IMR-90 (cell line): ENCODE measurements at places on chromosomes 16 and 17. TPM values are rescaled to one million over a fixed set of nuclear protein-coding genes. Genes with fewer than 3 reads are reported as not detected.

GRCh38 chr17:46896991-46897390, 26.0 kb upstream of the GOSR2 start:
- DNase-seq = no peak

- peak; percentile 44 for DNase-seq
Measured at GRCh38 chr16:81560979-81561657, 116.5 kb downstream of the CMIP start.

TBC1D3H gene
- total RNA-seq = not detected in 2 replicates

DNA sequence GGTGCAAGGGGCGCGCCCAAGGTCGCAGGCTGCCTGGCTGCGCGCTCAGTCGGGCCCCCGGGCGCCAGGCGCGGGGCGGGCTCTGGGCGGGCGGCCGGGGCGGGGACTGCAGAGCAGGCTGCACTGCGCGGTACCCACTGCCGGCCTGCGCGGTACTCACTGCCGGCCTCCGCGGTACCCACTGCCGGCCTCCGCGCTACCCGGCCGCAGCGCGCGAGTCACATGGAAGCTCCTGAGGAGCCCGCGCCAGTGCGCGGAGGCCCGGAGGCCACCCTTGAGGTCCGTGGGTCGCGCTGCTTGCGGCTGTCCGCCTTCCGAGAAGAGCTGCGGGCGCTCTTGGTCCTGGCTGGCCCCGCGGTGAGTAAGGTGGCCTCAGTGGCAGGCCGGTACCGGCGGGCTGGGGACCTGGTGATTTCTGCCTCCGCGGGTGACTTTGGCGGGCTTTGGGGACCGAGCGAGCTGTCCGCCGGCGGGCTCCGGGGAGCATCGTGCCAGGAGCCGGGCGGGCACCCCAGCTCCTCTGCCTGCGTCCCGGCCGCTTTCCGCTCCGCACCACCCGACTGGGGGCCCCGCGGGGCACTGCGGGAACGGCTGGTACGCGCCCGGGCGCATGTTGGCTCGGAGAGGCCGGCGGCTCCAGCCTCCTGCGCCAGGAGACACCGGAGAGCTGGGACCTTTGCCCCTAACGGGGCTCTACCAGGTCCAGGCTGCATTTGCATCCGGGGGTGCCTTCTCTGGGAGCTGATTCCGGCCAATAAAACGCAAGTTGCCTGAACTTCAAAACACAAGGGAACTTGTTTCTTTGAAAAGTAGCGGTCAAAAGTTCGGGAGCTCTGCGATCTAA, at the start of gene SLC47A1:
SLC47A1 (plus strand) TSS at position 137 of the 844 bp plus-strand sequence; CDS start at position 223, 86 bp downstream.
- no peak for DNase-seq
